IPS DF 6.9 (cell line): ENCODE measurements at places on chromosomes 1 and 21.

- no peak for DNase-seq
Observed at GRCh38 chr1:54865238-54866073, 21.5 kb downstream of the DHCR24 start.

- no peak for DNase-seq
Observed at GRCh38 chr1:59999006-59999405, 72.4 kb upstream of the CYP2J2 start.

GRCh38 chr1:110098222-110099026 lies 13.8 kb upstream of the UBL4B start:
- DNase-seq = no peak

DNA sequence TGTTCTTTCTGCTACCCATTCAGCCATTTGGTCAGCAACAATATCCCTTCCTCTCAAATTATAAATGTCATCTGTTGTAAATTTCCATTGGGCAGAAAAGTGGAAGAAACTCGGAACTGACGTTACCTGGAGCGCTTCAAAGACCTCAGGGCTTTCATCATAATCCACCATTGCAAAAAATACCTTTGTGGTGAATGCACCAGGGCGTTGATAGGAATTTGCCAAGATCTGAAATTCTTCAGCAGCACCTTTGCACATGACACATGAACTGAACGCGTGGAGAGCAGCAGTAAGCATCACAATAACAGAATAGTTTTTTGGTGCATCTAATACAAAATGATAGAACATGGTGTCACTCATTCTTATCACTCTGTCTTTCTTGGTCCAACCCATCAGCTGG lies 3.1 kb upstream of the TEKT2 start:
- no peak for DNase-seq
